AG08396 (cell line): ENCODE measurements at places on chromosomes 4 and X.

DNA sequence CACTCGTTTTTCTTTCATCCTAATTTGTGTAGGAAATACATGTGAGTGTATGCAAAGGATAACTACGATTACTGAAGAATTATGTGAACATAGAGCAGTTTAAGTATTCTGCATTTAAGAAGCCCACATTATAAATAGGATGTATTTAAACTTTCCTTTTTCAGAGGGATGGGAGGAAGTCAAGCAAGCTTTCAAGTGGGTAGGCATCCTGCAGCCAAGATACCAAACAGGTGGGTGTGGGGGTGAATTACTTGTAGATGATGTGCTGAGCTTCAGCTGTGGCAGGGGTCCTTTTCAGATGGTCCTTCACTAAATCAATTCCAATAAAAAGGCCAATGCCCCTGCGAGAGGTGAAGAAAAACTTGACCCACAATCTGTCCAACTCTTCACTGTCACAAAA lies 16.3 kb downstream of the ETNPPL start:
- no peak for DNase-seq

DNA sequence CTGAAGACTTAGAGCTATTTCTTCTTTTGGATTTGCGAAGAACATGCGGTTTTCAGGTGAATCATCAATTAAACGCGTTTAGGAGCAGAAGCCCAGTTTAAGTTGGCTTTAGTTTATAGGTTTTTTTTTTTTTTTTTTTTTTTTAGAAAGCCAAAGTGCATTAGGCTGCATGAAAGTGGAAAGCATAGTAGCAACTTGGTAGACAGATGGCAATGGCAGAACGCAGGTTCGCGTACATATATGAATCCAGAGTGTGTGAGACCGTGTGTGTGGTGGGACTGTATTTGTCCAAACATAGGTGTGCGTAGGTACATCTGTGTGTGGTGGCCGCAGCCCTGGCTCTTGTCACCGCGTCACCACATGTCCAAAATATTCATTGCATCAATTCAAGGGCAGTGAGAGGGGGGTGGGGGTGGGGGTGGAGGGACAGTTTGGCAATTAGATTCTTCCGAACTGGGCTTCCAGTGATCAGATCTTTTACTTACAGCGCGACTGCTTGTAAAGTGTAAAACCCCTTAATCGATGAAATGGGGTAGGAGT lies 901 bp downstream of the JADE1 start:
- peak; percentile 44 for DNase-seq

- DNase-seq = no peak
These were observed 12.2 kb downstream of the ANXA5 start for GRCh38 chr4:121684561-121684960.

GRCh38 chr4:13112030-13112429 lies 372.1 kb downstream of the RAB28 start:
- DNase-seq = no peak

DNA sequence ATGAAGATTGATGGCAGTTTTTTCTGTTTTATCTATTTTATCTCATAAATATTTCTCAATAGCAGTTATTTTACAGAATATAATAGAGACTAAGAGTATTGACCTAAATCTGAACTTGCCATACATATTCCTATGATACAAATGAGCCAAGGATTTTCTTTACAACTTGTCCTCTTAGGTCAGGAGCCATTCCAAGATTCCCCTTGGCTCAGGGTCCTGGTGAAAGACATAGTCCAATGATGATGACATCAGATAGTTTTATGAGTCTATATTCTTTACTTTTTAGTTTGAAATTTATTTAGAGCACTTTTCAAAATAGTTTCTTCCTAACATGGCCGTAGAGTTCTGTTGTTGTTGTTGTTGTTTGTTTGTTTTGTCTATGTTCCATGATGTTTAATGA lies 869.1 kb upstream of the GRID2 start:
- no peak for DNase-seq

DNA sequence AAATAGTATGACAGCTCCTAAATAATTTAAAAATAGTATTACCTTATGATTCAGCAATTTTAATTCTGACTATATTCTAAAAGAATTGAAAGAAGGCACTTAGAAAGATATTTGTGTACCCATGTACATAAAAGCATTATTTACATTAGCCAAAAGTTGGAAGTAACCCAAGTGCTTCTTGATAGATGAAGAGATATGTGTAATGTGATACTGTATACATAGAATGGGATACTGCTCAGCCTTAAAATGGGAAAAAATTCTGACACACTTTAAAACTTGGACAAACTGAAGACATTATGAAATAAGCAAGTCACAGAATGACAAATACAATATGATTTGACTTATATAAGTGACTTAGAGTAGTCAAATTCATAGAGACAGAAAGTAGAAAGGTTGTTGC lies 112.2 kb downstream of the IDS start:
- no peak for DNase-seq

- DNase-seq = no peak
These were observed 65.7 kb downstream of the TMEM154 start for GRCh38 chr4:152613841-152614721.

DNA sequence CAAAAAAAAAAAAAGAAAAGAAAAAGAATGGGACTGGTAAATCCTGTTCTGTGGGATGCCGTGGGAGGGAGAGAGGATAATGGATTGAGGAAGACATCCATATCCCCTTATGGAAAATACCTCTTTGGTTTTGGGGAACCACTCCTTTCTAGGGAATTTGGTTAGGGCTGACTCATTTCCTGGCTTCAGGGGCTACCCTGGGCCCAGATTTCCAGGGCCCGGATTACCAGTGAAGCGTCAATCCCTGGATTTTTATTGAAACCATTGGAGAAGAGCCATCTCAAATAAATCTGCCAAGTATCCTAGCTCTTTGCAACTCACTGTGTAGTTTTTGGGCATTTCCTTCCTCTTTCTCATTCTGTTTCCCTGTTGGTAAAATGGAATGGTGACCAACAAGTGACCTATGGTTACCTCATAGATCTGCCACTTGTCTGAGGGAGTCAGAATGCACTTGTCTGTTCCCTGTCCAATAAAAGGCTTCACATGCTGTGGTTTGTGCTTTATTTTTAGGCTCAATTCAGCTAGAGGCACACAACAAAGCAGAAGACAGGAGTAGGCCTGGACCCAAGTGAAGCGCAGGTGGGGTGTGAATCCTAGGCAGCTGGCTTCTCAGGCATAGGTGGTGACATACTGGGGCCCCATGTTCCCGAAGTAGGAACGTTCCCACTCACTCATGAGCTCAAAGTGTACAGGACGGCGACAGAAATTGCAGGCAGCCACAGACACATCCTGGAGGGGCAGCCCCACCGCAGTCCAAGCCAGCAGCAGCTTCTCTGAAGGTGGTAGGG lies 8.6 kb downstream of the APEX2 start:
- DNase-seq = no peak

DNA sequence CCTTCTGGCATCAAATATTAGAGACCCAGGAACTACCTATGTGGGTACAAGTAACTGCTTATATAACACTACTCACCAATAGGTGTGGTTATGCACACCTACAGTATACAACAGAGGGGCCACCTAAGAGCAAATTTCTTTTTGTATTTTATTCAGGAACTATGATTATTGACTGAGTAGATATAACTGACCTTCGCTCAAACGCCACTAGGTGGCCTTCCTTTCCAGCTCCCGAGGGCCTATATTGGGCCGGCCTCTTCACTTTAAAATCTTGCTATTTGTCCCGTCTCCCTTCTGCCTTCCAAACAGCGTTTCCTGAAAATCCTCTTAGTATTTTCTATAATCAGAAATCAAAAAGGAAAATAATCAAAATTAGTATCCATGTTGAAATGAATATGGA lies 19.9 kb upstream of the PABPC5 start:
- peak; percentile 4 for DNase-seq

- DNase-seq = no peak
These were observed 8.3 kb downstream of the GPR143 start for GRCh38 chrX:9757366-9757765.

DNA sequence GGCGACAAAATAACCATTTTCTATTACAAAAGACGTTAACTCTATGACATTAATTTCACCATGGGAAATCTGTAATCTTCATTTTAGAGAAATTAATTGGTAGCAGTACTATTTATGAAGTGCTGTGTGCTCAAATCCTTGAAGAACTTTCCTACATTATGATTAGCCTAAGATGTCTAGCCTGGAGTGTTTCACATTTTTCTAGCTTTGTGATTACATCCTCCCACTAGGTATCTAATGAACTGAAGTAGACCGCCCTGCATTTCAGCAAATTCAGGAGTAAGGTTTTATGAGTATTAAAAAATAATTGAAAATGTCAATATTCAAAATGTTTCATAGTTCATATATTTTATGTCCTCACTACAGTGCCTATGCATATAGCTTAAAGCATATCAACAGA lies 713.1 kb downstream of the CCSER1 start:
- no peak for DNase-seq

GRCh38 chr4:155999725-156000124 lies 46.1 kb upstream of the CTSO start:
- DNase-seq = peak; percentile 3

DNA sequence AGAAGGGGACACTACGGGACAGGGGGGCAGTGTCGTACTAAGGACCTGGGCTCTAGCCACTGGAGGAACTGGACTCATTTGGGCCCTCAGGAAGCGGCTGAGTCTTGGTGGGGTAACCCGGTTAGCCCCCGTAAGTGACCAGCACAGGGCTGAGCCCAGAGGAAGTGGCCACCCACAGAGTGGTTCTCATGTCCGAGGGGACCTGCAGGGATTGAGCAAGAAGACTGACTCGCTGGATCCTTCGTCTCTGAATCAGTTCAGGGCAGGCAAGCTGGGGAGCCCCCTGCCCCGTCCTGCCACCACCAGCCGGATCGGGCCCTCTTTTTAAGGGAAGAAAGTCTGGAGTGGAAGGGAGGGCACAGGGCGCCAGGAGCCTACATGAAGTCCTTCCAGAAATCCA lies 719 bp upstream of the BGN start:
- DNase-seq = no peak

DNA sequence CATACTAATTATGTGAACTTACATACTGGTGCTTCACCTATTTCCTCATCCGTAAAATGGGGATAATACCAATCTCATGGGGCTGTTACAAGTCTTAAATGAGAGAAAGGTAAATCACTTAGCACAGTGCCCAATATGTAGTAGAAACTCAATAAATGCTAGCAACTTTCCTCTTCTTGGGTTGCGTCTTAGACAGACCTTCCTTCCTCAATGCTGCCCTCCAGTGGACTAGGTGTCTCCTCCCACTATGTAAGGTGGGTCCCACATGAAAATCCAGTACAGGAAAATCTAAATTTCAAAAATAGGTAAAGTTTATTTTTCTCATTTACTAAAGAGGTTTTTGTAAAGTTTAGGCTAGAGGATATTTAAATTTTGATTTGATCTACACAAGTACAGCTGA lies 20.6 kb downstream of the ZDHHC9 start:
- DNase-seq = peak; percentile 31

GRCh38 chr4:92522356-92522755 lies 218.6 kb downstream of the GRID2 start:
- DNase-seq = no peak

GRCh38 chrX:112753116-112753515 lies 73.4 kb upstream of the LHFPL1 start:
- no peak for DNase-seq

DNA sequence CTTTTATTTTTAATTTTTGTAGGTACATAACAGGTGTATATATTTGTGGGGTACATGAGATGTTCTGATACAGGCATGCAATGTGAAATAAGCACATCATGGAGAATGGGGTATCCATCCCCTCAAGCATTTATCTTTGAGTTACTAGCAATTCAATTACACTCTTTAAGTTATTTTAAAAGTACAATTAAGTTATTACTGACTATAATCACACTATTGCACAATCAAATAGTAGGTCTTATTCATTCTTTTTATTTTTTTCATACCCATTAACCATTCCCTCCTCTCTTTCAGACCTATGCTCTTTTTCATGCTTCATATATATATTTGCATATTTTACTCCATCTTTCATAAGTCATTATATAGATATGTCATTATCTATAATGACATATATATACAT lies 93.3 kb downstream of the MAGEB5 start:
- DNase-seq = no peak

- DNase-seq = peak; percentile 80
These were observed at the start of the genes DHRSX and ZBED1 for GRCh38 chrX:2500803-2501558. Gene DHRSX (minus strand): TSS chrX:2500976. CDS start chrX:2500925, 51 bp downstream. Gene ZBED1 (minus strand): TSS chrX:2500976. CDS start chrX:2490719, 10,257 bp downstream.

GRCh38 chr4:132818091-132818490 lies 331.0 kb upstream of the PCDH10 start:
- no peak for DNase-seq

GRCh38 chr4:19214591-19215186 lies 1037.0 kb upstream of the SLIT2 start:
- no peak for DNase-seq

DNA sequence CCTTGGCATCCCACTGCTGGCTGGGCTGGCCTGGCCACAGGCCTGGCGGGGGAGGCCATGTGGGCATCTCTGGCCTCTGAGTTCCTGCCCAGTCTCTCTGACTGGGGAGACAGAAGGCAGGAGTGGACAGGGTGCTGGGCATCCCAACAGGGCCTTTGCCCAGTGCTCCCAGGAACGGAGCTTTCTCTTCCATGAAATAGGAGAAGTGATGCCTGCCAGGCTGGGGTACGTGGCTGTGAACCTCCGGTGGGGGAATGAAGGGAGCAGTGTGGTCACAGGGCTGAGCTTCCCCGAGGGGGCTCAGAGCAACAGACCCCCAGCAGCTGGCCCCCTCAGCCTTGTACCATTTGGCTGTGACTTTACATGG lies 40.4 kb upstream of the HMX1 start:
- DNase-seq = peak; percentile 11

DNA sequence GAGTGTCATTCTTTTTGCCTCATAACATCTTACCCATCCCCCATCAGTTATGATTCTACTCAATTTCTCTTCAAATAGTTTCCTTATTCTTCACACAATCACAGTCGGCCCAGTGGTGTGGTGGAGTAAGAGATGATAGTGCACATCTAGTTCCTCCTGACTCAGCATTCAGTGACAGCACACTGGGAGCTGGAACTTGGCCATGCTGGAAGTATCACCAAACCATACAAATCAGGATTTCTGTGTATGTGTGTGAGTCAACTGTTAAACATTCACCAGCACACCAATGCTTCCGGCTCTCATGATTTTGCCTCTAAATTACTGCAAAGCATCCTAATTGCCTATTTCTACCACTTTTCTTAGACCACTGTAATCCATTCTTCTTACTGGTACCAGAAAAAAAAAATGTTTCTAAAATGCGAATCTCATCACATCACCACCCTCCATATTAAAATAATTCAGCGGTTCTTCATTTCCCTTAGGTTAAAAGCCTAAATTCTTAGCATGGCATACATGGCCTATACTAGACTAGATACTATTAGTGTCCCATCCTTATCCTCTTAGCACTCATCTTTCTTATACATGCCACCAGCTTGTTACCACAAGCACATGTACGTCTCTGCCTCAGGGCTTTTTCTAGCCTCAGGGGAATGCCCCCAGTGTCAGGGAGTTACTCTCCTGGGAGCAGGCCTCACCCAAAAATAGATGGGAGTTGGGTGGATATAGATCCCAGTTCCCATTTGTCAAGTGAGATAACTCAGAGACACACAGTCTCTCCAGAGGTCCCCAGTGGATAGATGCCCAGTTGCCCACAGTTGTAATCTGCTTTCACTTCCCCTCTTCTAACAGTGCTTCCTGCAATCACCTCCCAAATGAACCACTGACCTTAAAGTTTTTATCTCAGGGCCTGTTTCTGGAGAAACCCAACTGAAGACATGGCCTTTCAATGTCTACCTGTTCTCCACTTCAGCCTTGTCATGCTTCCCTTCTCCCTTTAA lies 49.2 kb upstream of the DDX53 start:
- DNase-seq = peak; percentile 39

GRCh38 chr4:103915224-103915869 lies 195.6 kb upstream of the TACR3 start:
- DNase-seq = peak; percentile 4
